ENCODE measurements at places on chromosomes 16 and 17.

DNA sequence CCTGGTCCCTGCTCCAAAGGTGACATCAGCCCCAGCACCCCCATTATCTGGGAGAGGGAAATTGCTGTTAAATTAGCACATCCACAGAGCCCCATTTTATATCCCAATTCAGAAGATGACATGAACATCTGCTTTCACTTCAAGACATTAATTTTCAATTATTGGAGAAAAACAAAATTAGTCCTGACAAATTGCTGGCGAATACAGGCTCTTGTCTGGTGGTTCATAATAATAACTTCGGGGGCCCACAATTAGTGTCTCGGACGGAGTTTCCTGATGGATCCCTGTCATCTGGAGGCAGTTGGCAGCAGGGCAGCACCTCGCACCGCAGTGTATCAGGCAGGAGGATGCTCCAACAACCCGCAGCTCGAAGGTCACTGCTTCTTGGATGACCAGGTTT lies 7.4 kb downstream of the ZNF423 start:
- no peak for DNase-seq

DNA sequence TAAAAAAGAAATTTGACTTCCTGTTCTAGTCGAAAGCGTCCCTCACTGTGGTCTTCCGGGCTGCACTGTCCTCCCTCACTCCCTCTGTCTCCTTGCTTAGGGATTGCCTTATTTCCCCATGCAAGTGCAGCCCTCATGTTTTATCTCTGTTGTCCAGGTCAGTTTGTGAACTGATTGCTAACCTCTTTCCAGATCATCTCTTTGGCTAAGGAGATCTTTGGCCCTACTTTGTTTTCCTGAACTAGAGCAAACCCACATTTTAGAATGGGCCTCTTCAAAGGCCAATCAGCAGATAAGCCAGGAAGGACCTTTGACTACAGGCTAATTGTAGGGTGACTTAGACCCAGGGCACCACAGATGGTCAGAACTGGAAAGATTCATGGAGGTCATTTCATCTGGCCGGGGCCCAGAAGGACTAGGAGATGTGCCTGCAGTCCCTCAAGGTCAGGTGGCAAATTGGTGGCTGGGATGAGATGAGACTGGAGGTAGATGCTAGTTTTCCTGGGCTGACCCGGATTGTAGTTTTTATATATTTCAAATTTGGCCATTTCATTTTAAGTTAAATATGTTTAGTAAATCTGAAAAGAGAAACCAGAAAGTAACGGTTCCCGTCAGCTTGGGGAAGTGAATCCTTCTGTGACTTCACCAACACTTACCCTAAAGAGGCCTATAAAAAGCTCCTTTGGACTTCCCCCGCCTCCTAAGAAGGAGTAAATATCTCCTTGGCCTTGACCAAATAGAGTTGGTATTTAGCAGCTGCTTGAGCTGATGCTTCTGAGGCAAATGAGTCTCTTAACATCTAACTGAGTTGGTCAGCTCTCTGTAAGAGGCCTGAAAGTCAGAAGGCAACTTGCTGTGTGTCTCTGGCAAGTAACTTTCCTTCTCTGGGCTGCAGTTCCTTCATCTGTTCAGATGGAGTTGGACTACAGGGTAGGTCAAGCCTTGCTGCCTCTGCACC lies 6.2 kb upstream of the SLC25A19 start:
- no peak for DNase-seq

- no peak for DNase-seq
These were observed 44.9 kb upstream of the TANGO6 start for GRCh38 chr16:68798398-68798797.

- no peak for DNase-seq
These were observed 52.8 kb downstream of the B9D1 start for GRCh38 chr17:19309701-19310100.

DNA sequence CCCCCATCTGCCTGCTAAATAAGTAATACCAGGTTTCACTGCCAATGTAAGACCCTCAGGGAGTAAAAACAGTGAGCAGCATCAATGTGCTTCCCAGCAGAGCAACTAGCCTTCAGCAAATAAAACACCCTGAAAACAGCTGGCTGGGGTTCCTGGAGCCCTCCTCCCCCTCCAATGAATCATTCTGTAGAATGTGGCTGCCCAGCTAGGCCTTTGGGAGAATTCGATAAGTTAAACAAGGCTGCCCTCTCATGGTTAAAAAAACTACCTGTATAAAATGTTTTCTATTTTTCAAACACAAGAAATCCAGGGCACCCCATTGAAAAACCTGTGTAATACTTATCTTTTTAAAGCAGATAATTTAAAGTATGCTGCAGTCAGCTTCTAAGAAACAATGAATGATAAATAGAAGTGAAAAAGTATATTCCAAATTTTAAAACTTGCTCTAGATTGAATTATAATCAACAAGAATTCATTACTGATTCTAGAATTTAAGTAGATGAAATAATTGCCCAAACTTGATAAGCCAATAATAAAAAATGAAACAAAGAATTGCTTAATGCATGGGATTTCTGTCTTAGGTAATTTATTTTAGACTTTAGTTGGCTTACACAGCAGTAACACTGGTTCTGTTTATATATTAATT lies 9.4 kb upstream of the TOM1L1 start:
- no peak for DNase-seq

GRCh38 chr17:62064029-62064790 lies 868 bp downstream of the MED13 start:
- no peak for DNase-seq

DNA sequence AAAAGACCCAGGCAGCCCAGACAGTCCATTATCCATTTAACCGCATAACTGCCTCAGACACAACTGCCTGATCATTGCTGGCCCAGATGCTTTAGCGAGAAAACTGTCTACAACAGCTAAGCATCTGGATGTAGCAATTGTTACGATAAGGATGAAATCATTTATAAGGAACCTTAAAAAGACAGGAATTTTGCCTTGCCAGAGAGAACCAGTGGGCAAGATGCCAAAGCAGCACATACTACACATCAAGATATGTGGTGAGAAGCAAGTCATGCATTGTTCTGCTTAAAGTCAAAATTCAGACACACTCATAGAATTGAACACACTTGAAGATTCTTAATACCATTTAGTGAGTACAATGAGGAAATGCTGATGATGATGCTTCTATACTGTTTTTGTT lies 1525.3 kb downstream of the CDH8 start:
- no peak for DNase-seq

- no peak for DNase-seq
These were observed 7.9 kb downstream of the FA2H start for GRCh38 chr16:74766729-74767128.

DNA sequence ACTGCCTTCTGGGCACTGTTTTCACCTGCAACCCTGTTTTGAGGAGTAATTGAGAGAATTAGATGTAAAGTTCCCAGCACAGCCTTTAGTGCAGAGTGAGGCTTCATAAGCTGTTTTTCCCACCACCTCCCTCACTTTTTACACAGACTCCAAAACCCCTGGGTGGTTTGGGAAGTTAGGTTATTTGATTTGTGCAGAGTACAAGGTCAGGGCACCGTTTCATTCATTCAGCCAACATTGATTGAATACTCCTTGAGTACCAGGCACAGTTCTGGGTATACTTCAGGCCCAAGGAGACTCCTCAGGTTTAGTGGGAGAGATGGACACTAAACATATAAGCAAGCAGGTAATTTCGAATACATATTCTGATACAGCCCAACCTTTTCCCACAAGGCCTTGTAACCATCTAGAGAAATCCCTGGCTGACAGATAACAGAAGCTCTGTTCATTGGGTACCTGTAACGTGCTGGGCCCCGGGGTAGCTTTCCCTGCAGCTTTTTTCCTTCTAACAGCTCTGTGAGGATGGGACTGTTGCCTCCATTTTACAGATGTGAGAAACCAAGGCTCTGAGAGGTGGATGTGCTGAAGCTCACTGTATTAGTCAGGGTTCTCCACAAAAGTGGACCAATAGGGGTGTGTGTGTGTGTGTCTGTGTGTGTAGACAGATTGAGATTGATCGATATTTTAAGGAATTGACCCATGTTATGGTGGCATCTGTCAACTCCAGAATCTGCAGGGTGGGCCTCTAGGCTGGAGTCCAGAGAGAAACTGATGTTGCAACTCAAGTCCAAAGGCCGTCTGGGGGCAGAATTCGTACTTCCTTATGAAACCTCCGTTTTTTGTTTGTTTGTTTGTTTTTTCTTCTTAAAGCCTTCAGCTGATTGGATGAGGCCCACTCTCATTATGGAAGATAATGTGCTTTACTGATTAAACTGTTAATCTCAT lies 234.7 kb downstream of the SNX29 start:
- no peak for DNase-seq

DNA sequence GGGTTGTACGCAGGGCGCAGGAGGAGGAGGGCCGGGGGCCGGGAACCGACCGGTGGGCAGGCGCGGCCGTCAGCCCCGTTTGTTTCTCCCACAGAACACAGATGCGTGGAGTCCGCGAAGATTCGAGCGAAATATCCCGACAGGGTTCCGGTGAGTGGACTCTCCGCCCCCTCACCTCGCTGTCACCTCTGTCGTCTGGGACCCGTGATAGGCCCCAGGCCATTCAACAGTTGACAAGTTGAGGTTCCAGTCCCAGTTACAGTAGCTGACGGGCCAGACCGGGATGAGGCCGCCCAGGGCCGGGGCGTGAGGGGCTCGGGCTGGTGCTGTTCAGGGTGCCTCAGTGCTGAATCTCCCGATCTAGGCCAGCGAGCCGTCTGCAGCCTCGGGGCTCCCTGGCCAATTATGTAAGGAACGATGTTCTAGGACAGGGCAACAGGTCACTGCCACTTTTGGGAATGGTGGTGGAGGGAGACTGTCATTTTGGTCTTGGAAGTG lies 628 bp downstream of the GABARAPL2 start:
- DNase-seq: peak; percentile 73

GRCh38 chr16:88532434-88533241 lies 37.6 kb upstream of the ZC3H18 start:
- DNase-seq: no peak

DNA sequence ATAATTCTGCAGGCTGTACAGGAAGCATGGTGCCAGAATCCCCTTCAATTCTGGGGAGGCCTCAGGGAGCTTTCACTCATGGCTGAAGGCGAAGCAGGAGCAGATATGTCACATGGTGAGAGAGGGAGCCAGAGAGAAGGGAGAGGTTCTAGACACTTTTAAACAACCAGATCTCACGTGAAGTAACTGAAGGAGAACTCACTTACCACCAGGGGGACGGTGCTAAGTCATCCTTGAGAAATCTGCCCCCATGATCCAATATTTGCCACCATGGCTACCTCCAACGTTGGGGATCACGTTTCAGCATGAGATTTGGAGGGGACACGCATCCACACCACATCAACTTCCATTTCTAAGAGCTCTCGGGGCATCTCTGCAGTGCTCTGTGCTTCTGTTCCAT lies 37.4 kb upstream of the GNA13 start:
- no peak for DNase-seq

DNA sequence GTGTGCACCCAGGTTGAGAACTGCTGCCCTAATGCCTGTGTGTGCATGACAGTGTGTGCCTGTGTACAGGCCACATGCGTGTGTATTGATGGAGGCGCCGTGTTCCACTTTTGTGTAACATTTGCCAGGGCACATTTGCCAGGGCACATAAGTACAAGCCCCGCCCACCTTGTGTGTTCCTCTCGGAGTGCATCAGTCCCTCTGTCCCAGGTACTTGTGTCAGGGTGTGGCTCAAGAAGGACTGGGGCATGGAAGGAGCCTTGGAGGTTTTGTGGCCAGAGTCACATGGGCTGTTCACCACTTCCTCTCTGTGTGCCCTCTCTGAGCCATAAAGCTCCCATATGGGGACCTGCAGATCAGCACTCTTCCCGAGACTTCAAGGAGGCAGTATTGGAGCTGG lies 73.9 kb downstream of the MRM1 start:
- DNase-seq: peak; percentile 65

- peak; percentile 10 for DNase-seq
These were observed 7.9 kb upstream of the RNF157 start for GRCh38 chr17:76248013-76248782.

GRCh38 chr16:79081297-79082066 lies 519.1 kb downstream of the MAF start:
- no peak for DNase-seq

DNA sequence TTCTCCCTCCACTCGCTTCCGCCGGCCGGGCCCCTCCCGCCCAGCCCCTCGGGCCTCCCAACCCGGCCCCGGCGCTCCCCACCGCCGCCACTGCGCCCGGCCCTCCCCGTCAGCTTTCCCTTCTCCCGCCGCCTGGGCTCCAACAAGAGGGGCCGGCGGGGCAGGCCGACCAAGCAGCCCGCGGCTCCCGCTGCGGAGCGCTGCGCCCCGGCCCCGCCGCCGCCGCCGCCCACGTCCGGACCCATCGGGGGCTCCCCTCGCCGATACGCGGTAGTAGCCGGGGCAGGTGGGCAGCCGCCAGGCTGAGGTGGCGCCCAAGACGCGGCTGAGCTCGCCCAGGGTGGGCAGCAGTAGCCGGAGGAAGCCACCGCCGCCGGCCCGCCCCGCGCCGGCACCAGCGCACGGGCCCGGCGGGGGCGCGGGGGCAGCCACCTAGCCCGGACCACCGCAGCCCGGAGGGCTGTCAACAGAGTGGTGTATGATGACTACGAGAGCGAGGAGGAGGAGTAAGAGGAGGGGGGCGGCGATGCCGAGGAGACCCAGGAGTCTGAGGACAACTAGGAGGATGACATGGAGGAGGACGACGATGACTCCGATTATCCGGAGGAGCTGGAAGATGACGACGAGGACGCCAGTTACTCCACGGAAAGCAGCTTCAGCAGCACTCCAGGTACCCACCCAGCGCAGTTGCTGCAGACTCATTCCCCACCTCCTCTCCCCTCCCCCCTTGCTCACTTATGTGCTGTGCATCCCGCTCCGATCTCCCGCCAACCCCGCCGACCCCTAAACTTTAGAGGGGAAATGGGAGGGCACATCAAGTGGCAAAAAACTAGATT lies 498 bp downstream of the LRRC37B start:
- DNase-seq: peak; percentile 77

GRCh38 chr16:6725634-6726331 lies 606.9 kb upstream of the RBFOX1 start:
- DNase-seq: no peak

GRCh38 chr17:1186214-1186820 lies 6.5 kb upstream of the ABR start:
- DNase-seq: no peak

GRCh38 chr17:1108765-1109605 lies 70.8 kb downstream of the ABR start:
- peak; percentile 88 for DNase-seq

DNA sequence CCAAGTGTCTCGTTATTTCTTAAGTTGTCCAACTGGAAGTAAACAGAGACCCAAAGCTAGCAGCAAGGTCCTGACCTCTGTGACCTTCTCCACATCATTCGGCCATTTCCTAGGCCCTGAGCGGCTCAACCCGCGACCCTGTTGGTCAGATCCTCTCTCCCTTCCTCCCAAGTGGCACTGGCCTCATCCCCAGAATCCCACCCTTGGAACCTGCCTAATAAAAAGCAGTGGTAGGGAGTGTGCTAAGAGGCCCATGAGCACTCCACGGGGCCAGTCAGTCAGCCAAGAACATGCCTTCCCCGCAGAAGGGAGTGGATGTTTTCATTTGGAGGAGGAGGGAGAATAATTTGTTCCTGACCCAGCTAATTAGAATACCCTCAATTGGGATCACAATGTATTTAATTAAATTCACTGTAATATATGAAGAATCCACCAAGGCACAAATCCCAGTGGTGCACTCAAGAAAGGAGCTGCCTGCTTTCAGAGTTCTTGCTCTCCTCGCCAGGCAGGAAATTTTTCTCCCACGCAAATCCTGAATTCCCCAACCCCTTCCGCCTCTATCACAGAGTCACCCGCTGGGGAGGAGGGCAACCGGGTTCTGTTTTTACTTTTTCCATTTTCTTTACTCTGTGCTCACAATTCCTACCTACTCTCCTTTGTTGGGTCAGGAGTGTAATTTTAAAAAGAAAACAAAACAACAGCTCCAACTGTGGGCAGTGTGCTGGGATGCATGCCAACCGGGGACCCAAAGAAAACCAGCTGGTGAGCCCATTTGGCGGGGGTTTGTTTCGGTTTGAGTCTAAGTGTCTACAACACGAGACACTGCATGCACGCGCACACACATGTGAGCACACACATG lies 153.4 kb downstream of the ZFHX3 start:
- DNase-seq: no peak

All from activated effector memory CD4-positive, alpha-beta T cell treated with anti-CD3 and anti-CD28 coated beads, Interleukin-2, amount 50 U/mL, for 16 hours (primary cell).